Activated CD4-positive, CD25-positive, alpha-beta regulatory T cell treated with anti-CD3 and anti-CD28 coated beads, Interleukin-2, amount 50 U/mL, for 24 hours (primary cell): ENCODE measurements at places on chromosomes 2 and 18.
A peak's percentile ranks its signal among the peaks of the same experiment; 100 is the strongest.

GRCh38 chr2:46848447-46848846 is 67.2 kb downstream of the MCFD2 start:
- ATAC-seq, result no peak

DNA sequence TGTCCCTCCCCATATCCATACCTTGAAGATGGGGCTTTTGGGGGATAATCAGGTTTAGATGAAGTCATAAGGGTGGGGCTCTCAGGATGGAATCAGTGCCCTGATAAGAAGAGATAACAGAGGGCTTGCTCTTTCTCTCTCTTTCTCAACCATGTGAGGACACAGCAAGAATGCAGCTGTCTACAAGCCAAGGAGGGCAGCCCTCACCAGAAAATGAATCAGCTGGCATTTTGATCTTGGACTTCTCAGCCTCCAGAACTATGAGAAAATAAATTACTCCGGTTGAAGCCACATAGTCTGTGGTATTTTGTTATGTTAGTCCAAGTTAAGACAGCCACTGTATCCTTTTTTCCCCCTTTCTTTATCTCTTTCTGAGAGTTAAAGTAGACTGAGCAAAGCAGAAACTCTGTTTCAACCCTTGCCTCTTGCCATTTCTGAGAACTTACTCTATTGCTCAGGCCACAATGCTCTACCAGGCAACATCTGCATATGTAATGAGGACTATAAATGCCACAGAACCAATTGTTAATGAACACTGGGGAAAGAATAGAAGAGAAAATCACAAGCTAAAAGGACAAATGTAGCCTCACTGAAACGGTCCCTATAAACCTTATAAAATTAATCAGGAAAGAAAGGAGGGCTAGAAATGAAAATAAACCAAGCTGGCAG is 56.9 kb downstream of the SRBD1 start:
- ATAC-seq, result no peak

GRCh38 chr2:145935016-145935415 is 1415.1 kb upstream of the ZEB2 start:
- no peak for ATAC-seq

DNA sequence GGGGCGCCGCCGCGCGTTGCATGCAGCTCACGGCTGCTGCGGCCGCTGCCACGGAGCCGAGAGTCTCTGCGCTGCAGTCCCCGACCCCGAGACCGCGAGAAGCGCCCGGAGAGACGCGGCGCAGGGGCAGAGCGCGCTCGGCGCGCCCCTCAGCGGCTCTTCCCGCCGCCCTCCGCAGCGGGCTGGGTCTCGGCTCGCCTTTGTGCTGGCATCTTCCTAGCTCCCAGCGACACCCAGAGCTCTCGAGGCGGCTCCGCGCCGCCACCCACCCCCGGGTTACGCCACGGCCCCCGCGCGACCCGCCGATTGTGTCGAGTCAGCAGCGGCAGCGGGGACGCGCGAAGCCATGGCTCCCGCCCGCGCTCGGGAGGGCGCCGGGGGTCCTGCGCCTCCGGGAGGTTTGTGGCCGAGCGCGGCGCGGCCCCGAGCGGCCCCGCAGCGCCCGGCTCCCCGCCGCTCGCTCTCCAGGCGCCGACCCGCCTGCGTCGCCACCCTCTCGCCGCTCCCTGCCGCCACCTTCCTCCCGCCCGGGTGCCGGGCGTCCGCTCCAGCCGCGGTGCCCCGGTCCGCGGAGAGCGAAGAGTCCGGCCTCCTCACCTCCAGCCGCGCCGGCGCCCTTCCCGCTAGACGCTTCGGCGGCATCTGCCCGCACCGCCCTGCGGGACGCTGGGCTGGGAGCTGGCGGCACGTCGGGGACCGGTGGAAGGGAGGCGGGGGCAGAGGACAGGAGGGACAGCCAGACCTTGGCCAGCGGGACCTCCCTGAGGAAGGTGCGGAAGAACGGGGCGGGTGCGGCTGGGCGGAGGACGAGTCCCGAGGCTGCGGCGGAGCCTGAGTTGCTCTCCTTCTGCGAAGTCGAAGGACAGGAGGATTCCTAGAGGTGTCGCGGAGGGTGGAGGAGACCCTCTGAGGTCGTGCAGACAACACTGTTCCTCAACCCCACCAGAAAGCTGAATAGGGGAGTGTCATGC is 46.3 kb upstream of the CCDC150 start:
- ATAC-seq, result peak; percentile 20

GRCh38 chr2:98828793-98829371 is 98.0 kb upstream of the MGAT4A start:
- no peak for ATAC-seq

- no peak for ATAC-seq
These were observed 685.6 kb upstream of the NXPH2 start for GRCh38 chr2:139465789-139466188.

DNA sequence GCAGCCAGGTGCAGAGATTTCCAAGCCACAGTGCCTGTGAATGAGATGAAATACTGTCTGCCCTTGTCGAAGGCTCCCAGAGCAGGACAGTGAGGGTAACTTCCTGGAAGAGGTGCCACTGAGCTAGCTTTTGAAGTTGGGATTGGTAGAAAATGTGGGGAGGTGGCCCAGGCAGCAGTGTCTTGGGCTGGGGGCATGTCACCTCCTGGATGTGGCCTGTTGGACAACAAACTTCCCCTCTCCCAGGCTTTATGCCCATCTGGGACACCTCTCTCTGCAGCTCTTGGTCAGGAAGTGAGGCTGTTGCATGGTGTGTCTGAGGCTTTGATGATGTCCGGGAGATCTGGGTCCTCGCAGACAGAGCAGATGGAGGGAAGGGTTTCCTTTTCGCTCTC is 151.4 kb downstream of the DYSF start:
- no peak for ATAC-seq

DNA sequence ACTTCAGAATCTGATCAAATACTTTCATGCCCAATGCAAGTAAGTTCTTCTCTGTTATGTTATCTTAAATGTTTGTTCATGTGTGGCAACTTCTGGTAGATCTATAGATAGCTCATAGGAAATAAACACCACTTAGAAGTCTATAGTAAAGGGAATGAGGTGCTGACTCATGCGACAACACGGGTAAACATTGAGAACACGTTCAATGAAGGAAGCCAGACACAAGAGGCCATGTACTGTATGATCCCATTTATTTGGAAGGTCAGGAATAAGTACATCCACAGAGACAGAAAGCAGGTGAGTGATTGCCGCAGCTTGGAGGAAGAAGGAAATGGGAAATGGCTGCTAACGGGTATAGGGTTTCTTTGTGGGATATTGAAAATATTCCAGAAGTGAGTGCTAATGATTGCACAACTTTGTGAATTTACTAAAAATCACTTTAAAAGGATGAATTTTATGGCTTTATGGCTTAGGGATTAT is 95.4 kb downstream of the ITGB1BP1 start:
- ATAC-seq, result no peak

- ATAC-seq, result no peak
These were observed 20.7 kb downstream of the COX7A2L start for GRCh38 chr2:42340045-42340937.

DNA sequence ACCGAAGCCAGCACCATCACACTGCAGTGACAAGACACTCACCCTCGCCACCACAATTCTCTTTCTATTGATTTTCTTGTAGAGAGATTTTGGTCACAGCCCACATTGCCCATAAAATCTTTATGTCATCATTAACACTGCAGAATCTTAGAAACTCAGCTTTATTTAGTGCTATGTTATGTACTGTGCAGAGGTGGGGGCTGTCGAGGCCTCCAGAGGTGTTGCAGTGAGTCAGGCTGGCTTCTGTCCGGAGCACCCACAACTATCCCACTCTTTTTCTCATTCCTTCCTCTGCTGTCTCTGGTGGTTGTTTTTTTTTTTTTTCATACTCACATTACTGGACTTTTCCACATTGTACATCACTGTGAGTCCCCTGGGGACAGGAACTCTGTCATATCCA is 677.4 kb upstream of the HS6ST1 start:
- ATAC-seq, result no peak

DNA sequence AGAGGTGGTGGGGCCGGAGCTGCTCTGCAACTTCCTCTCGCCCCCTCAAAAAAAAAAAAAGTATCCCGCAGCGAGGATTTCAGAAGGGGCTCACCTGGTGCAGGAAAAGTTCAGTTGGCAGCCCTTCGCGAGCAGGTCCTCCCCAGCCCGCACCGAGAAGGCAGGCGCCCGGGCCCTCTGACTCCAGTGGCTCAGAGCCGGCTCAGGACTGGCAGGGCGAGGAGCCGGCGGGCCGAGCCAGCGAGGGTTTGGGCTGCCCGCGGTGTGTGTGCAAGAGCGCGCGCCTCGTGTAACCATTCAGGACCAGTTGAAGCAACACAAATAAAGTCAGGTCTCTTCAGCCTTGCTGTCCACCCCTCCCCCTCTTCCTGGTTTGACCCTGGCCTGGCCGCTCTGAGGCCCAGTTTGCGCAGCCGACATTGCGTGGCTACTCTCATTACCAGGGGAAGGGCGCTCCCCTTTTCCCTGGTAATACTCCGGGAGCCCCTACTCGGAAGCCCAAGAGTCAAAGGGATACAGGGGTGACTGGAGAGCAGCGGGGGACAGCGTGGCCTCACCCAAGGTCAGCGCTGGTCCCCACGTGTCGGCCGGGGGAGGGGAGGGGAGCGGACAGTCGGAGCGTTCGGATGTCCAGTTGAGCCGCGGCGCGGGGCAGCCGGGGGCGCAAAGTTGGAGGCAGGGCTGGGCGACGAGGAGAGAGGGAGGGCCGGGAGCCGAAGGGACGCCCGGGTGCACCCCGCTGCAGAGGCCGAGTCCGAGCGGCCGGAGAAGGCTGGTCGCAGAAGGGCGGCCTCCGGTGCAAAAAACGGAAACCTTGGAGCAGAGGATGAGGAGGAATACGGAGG is 12.3 kb downstream of the EN1 start:
- ATAC-seq, result no peak

GRCh38 chr2:241324775-241325174 is 9.1 kb downstream of the SEPTIN2 start:
- ATAC-seq, result no peak

DNA sequence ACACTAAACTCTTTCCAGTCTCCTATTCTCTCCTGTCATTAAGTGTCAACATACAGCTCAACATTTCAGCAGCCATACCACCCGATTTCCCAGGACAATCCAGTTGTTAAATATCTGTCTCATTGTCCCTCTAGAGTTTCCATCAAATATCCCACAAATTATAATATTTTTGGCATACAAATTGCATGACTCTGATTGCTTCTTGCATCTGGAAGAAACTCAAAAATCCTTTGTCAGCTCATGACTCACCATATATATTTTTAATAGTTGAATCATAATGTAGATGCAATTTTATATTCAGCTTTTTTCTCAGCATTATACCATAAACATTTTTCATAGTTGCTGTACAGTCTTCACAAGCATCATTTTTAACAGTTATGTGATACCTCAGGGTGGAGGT is 7.2 kb downstream of the SLC30A3 start:
- no peak for ATAC-seq

DNA sequence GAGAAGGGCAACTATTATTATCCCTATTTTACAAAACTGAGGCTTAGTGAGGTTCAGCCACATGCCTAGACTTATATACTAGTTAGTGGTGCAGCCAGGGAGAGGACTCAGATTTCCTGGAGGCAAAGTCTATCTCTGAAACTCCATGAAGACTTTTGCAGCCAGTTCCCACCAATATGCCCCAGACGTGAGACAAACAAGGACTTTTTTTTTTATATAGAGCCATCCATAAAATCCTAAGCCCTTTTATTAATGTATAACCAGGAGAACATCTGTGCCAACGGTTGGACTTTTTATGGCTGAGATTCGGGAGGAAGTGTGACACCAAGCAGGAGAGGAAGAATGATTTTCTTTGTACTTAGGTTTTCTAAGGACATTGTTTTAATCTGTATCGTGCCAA is 29.9 kb downstream of the LIPG start:
- ATAC-seq, result no peak

DNA sequence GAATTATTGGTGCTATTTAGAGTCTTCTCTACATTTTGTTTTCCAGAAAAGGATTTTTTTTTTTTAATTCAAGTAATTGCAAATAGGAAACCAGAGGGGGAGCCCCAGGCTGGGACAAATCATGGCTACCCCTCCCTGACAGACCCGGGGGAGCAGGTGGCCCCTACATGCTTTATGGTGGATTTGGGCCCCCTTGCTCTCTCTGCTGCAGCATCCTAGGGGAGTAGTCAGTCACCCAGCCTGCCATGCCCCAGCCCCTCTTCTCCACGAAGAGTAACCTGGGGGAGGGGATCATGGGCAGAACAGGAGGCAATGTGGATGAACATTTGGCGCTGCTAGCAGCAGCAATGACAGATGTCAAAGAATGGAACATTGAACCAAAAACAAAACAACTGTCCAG is 4.6 kb downstream of the C2orf81 start:
- no peak for ATAC-seq

- ATAC-seq, result peak; percentile 88
These were observed 36.4 kb upstream of the HAAO start for GRCh38 chr2:42828487-42829425.

DNA sequence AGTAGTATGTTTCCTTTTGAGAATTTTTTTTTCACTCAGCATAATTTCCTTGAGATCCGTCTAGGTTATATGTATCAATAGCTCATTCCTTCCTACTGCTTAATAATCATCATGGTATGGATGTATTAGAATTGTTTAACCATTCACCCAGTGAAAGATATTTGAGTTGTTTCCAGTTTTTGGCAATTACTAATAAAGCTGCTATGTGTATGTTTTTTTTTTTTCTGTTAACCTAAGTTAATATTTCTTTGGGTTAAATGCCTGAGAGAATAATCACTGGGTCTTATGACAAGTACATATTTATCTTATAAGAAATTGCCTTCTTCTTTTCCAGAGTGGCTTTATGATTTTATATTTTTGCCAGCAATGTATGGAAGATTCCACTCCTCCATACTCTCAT is 96.4 kb upstream of the ST6GAL2 start:
- ATAC-seq, result no peak

- ATAC-seq, result no peak
These were observed 3.6 kb upstream of the TMEM150A start for GRCh38 chr2:85606116-85606455.

DNA sequence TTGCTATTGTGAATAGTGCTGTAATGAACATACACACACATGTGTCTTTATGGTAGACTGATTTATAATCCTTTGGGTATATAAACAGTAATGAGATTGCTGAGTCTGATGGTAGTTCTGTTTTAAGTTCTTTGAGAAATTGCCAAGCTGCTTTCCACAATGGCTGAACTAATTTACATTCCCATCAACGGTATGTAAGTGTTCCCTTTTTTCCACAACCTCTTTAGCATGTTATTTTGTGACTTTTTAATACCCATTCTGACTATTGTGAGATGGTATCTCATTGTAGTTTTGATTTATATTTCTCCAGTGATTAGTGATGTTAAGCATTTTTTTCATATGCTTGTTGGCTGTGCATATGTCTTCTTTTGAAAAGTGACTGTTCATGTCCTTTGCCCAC is 86.7 kb downstream of the TTC27 start:
- no peak for ATAC-seq

GRCh38 chr2:216057688-216058193 is 23.9 kb downstream of the PECR start:
- ATAC-seq, result peak; percentile 96
